ENCODE measurements at places on chromosomes 16 and 17. TPM values are rescaled to one million over a fixed set of nuclear protein-coding genes. Genes with fewer than 3 reads are reported as not detected.
A peak's percentile ranks its signal among the peaks of the same experiment; 100 is the strongest.

The TMC7 gene
- 0.30 TPM for total RNA-seq

The RRAD gene
- total RNA-seq = 0.98 TPM

The KRT9 gene
- total RNA-seq = not detected

The HOXB2 gene
- total RNA-seq = 2.3 TPM

- peak; percentile 72 for DNase-seq
Measured at GRCh38 chr17:2174468-2175293, 119.8 kb downstream of the HIC1 start.

Data from left lobe of liver (tissue), 2 donors.